ENCODE measurements at places on chromosomes 4 and X.

DNA sequence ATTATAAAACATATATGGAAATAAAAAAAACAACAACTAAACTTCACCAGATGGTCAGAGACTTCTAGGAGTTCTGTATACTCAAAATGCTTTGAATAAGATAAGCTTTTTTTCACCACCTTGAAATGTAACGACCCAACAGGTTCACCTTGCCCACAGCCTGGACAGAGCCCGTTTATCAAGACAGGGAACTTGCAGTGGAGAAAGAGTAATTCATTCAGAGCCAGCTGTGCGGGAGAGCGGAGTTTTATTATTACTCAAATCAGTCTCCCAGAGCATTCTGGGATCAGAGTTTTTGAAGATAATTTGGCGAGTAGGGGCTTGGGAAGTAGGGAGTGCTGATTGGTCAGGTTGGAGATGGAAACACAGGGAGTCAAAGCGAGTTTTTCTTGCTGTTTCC lies 38.5 kb downstream of the AGA start:
- no peak for DNase-seq

DNA sequence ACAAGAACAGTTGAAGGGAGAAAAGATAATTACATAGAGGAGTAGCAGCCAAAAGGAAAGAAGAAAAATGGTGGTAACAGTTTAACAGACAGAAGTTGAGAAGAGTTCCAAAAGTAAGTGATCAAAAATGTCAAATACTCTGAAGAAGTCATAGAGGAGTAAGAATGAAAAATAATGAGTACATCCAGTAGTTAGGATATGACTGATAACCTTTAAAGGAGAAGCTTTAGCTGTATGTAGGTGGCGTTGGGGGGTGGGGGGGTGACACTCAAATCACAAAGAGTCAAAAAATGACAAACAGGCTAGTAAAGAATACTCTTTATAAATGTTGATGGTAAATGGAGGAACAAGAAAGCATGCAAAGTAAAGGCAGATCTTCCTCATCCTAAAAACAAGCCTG lies 40.6 kb downstream of the RAB33A start:
- DNase-seq = no peak

DNA sequence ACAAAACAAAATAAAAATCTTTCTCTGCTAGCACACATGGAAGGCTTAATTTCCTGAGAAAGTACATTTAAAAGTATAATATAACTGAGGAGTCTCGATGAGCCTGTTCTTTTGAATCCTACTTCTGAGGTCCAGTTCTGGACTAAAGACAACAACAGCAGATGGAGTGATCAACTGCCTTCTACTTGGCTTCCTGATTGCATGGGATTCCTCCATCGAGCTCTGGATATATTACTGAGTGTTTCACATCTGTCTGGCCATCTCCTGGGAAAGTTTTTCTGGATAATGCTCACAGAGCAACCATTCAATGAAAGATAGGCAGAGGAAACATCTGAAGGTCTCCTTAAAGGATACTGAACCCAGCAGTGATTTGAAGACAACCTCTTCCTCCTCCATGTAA lies 42.6 kb downstream of the KDR start:
- no peak for DNase-seq

DNA sequence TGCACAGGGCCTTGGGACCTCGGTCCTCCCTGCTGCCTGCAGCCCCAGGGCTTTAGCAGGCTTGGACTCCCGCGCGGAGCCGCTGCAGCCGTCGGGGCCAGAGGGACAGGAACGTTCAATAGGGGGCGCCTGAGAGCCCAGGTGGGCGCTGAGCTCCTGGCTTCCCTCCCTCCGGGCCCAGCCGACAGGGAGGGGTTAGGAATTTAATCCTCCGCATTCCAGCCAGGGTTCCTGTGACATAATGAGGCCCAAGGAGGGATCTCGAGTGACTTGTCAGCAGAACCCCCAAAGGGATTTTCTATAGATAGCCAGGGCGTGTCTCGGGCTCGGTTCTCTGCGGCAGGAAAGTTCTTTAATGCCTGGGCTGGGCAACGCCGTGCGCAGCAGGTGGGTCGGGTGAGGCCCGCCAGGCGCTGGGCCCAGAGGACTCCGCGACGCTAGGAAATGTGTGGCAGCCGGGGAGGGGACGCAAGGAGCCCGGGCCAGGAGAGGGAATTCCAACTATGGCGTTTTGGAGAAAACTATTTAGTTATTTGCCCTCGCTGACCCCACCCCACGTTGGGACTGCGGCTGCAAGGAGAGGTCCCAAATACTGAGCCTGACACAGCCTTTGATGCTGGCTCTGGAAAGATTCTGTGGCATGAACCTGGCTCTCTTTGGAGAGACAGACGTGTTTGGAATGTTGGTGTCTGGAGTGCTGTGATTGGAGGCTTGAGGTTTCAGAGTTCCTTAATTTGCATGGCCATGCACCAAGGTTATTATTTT lies 285.2 kb upstream of the GATB start:
- no peak for DNase-seq

DNA sequence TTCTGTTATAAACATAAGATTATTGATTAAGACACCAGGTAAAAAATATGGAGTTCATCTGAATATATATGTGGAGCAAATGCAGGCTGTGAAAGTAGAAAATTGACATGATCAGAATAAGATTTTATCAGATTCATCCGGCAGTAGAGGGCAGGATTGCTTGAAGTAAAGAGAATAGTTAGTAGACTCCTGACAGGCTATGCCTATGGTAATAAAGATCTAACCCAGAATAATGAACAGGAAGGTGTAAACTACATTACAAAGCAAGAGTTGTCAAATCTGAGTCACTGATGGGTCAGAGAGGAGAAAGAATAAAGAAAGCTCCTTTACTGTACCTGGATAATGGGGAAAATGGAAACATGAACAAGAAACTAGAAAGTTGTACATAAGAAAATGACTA lies 20.8 kb upstream of the TMEM184C start:
- no peak for DNase-seq

DNA sequence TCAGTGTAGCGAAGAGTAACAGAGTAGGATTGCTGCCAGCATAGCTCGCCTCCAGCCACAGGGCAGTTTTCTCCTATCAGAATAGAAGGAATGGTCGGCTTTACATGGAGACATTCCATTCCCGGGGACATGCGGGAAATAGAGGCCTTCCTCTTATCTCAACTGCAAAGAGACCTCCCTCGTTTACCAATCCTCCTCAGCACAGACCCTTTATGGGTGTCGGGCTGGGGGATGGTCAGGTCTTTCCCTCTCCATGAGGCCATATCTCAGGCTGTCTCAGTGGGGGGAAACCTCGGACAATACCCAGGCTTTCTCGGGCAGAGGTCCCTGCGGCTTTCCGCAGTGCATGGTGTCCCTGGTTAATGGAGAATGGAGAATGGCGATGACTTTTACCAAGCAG lies 285.0 kb downstream of the ASMT start:
- no peak for DNase-seq

DNA sequence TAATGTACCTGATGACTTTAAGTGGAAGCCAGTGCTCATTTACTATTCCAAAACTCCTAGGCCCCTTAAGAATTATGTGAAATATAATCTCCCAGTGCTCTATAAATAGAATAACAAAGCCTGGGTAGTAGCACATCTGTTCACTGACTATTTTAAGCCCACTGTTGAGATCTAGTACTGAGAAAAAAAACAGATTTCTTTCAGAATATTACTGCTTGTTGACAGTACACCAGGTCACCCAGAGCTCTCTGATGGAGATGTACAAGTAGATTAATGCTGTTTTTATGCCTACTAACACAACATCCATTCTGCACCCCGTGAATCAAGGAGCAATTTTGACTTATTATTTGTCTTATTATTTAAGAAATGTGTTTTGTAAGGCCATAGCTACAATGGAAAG lies 75.7 kb downstream of the FAM47C start:
- no peak for DNase-seq

- no peak for DNase-seq
Observed at GRCh38 chr4:100369871-100370270, 148.0 kb downstream of the EMCN start.

DNA sequence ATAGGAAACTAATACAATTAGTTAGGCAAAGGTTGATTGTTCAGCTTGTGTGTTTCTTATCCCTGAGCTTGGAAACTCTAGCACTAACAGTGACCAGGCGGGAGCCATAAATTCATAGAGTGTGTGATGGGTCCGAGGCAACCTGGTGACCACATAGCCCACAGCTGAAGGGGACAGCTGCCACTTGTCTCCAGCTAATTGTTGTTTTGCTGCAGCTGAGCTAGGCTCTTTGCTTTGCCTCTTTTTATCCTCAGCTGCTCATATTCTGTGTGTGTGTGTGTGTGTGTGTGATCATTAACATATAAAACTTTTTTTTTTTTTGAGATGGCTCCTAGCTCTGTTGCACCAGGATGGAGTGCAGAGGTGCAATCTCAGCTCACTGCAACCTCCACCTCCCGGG lies 53.2 kb downstream of the DOCK11 start:
- no peak for DNase-seq

- no peak for DNase-seq
Observed at GRCh38 chr4:2406406-2406805, 12.0 kb downstream of the ZFYVE28 start.

DNA sequence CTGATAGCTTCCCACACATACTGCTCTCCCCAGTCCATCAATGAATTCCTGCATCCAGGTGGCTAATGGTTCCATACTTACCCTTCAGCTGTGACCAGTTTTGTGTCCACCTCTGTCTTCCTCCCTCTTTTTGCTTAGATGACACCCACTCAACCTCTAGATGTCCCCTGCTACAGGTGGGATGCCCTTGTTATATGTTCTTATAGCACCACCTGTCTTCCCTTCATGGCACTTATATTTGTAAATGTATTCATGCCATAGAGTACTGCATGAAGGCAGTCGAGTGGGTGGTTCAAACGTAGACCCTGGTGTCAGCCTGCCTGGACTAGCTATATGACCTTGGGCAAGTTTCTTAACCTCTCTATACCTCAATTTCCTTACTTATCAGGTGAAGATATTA lies 6.5 kb upstream of the USP46 start:
- no peak for DNase-seq

DNA sequence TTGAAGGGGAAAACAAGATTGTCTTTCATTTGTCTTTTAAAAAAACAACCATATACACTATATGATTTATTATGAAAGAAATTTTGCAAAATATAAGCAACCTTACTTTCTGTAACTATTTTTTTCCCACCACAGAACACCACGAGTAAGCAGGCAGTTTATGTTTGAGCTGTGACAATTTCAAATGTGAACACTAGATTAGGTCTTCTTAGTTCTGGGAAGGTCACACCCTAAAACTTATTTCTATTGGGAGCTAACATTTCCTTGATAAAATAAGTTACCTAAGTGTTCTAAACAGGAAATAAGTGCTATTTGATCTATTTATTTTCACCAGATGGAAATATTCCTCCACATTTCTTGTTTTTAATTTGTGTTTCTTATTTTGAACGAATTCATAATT lies 50.6 kb downstream of the PCDH7 start:
- DNase-seq = no peak

DNA sequence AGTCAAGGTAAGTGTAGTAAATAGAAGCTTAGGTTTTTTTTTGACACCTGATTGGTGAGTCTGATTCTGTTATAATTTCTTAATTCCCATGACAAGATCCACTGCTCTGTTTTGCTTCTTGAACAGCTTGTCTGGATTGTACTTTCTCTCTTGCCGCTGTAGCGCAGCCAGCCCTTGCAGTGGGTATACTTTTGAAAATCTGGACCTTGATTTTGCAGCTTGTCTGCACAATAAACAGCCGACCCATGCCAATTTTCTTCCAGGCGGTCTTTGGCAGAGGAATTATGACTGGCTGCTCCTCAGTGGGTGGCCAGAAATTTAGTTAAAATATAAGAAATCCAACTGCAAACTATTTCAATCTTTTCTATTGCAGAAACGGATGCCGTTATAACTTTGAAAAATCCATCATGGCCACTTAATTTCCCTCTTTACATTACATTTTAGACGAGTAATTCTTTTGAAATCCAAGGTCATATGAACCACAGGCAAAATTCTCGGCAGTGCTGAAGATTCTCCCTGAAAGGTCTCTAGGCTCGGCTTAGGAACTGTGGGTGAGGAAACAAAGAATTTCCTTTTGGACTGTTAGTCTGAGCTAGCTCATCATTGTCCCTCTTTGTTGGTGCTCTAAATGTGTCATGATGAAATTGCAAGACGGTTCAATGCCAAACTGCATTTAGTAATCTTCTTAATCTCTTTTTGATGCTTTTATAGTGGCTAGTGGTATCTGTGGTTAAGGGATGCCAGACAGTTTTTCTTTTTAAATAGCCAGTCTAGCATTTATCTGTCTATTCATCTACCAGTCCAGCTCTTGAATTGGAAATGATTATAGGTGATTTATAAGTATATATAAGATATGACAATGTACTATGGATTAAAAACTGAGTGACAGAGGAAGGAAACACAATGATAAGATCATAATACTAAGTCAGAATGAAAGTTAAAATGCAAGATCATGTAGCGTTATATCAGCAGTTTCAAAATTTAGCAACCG lies 31.5 kb upstream of the PTTG2 start:
- DNase-seq = no peak

DNA sequence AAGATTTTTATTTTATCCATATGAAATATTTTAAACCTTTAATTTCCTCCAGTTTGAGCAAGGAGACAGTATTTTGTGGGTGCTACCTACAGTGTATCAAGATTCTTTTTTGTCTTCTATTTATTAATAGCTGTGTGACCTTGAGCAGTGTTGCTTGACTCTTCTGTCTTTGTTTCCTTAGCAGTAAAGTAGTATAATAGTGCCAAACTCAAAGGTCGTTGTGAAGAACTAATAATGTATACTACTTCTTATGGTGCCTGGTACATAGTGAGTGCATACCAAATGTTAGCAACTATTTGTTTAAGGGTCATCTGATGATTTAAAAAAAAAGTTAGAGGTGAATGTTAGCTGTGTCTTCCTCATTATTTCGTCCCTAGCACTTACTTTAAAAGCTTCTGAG lies 30.5 kb downstream of the SMARCAD1 start:
- DNase-seq = no peak

GRCh38 chr4:98746530-98746929 lies 88.1 kb upstream of the TSPAN5 start:
- no peak for DNase-seq

GRCh38 chr4:68748181-68748991 lies 67.4 kb upstream of the UGT2B10 start:
- DNase-seq = no peak

DNA sequence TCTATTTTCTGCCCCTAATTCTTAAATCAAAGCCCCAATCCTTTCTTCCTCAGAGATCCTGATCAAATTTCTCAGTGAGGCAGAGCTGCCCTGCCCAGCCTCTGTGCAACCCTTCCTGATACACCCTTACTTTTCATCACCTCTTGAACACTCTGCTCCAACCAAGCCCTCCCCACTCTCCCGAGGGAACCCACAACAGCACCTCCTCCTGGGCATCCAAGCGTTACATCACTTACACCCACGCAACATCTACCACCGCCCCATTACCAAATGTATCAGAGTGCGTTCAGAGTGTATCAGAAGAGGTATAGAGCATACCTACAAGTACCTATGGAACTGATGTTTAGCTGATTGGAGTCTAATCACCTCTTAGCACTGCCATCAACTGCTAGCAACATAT lies 186.5 kb downstream of the RAP1GDS1 start:
- DNase-seq = no peak

GRCh38 chrX:133812402-133812801 lies 173.0 kb downstream of the GPC3 start:
- no peak for DNase-seq

- DNase-seq = no peak
Observed at GRCh38 chr4:125951261-125951887, 636.6 kb downstream of the FAT4 start.

GRCh38 chrX:16075087-16075486 lies 48.3 kb upstream of the GRPR start:
- no peak for DNase-seq

Measured in DMS153 (cell line).